ENCODE measurements at places on chromosomes 11 and 22.

- DNase-seq, result no peak
Observed at GRCh38 chr11:59185386-59185945, 13.5 kb downstream of the DTX4 start.

- DNase-seq, result no peak
Observed at GRCh38 chr11:43508511-43508918, 149.8 kb downstream of the TTC17 start.

DNA sequence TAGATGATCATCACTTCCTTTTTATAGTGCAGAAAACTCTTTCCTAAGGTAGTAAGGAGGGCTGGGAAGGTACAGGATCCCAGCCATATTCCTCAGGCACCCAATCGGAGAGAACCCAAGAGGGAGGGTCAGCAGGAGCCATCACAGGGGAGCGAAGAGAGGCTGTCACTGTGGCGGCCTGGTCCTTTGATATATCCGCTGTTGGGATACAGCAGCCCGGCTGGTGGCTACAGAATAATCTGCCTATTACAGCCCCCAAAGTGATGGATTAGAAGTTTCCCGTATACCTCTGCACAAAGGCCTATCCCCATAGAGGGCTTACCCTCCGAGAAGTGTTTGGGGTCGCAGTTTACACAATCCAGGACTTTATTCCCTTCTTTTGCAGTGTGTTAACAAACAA is 48.5 kb downstream of the OR4D9 start:
- no peak for DNase-seq

- DNase-seq, result no peak
Observed at GRCh38 chr11:128590587-128590986, 3.2 kb upstream of the ETS1 start.

DNA sequence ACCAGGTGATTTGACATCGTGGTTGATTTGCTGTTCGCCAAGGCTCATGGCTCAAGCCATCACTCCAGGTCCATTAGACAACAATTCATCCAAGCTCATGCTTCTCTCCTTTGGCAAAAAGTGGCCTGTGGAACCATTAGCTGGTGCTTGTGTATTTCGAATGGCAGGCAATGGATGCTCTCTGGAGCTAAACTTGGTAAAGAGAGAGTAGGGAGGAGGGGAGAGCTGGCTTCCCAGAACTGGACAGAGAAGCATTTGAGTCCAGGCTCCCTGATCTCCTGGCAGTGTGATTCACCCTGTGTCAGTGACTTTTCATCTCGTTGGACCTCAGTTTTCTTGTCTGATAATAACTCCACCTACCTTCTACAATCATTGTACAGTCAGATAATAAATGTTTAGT is 64.6 kb downstream of the MYO18B start:
- DNase-seq, result no peak

GRCh38 chr22:47000888-47001287 is 238.4 kb downstream of the TBC1D22A start:
- DNase-seq, result no peak

GRCh38 chr11:102559839-102560238 is 29.3 kb upstream of the MMP7 start:
- DNase-seq, result no peak

DNA sequence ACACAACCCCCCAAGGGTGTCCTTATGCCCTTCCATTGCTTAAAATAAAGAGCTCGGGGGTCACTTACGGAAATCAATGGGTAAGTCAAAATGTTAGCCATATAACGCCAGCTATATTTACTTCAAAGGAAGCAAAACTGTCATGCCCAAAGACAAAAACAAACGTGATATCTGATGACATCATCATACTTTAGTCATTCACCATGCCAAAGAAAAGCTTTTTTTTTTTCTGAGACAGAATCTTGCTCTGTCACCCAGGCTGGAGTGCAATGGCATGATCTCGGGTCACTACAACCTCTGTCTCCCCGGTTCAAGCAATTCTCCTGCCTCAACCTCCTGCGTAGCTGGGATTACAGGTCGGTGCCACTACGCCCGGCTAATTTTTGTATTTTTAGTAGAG is 47.7 kb upstream of the SC5D start:
- DNase-seq, result no peak

- DNase-seq, result no peak
Observed at GRCh38 chr11:1568441-1568911, 3.6 kb downstream of the DUSP8 start.

DNA sequence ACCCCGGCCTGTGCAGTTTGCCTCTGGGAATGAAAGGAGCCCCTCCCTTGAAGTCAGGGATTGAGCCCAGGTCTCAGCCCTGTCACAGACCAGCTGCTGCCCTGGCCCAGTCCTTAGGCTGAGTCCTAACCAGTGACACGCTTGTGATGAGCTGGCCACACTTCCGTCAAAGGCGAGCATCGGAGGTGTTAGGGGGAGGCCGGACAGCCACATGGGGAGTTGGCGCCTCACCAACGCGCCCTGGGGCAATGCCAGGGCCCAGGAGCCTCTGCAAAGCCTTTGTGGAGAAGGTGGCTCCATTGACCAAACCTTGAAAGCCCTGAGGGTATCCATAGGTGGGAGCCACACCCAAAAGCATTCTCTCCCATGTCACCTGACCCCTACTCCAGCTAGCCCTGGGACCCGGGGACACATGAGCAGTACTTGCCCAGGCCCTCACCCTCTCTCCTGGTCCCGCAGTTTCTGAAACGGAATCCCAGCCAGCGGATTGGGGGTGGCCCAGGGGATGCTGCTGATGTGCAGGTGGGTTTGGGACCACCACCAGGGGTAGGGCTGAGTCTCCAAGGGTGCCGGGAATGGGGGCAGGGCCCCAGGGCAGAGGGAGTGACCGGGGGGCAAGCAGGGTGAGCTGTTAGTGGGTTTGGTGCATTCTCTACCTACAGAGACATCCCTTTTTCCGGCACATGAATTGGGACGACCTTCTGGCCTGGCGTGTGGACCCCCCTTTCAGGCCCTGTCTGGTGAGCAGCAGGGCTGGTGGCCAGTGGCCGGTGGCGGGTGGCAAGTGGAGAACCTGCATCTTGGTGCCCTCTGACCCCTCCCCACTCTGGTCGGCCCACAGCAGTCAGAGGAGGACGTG is 3.7 kb downstream of the PTPRCAP start:
- DNase-seq, result no peak

DNA sequence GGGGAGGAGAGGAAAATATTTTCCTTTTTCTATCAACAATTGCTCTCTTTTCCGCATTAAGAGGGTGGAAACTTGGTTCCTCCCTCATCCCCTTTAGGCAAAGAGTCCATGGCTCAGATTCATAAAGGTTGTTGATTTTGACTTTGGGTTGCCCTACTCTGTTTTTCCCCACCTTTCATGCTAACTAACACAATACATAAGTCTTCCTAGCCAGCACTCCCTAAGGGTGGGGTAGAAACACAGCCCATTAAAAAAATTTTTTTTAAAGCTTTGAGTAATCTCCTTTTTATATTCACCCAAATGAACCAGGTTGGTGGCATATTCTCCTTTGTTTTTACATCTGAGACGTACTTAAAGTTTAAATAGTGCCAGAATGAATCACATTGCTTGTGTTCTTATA is 20.0 kb upstream of the LIN7C start:
- DNase-seq, result no peak

DNA sequence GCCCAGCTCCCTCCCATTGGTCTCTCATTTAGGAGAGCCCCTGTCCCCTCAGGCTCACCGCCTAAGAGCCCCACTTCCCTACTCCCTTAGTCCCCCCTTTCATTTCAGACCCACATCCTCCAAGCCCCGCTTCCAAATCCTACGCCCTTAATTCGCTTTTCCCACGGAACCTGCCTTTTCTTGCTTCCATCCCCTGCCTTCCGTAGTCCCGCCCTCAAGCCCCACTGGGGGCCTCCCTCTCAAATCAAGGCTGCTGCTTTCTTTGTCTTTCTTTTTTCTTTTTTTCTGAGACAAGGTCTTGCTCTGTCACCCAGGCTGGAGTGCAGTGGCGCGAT is 396 bp downstream of the CCDC157 start:
- DNase-seq, result no peak

DNA sequence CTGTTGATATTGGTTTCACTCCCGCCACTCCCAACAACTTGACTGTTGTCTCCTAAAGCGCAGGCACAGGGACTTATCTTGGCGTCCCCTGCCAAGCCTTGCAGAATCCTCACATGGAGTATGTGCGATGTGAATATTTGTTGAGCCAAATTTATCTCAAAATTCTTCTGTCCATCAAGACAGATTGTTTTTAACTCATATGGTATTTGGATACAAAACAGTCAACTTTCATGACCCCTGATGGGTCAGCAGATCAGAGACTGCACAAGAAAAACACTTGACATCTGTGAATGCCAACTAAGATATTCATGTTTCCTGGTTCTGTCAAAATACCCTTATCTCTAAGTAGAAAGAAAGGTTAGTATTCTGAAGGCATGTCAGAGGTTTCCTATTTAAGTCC is 221.7 kb upstream of the BLID start:
- no peak for DNase-seq

GRCh38 chr11:69605737-69606526 is 35.0 kb upstream of the CCND1 start:
- no peak for DNase-seq

DNA sequence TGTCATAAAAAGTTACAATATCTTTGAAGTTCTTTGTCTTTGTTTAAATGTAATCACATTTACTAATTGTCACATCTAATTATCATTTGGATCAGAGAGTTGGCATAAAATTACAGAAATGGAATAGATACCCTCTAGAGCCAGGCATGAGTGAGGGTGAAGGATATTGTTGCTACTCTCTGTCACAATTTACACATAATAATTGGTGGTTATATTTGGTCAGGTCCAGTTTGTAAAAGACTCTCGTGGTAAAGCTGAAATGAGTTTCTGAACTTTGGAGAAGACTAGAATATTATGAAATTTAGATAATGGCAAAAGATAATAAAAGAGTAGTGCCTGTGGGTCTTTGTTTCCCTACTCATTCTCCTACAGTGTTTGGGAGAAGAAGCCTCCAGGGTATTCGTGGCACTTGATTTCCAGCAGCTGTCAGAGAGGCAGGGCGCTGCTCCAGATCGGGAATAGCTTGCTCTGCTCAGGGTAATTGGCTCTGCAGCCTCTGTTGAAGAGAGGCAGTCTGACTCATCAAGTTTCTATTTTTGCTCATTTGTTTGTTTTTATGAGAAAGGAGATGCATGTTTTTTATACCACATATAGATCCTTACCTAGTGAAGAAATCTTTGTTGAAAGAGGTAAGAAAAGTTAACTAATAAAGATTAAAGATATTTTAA is 349.9 kb downstream of the CNTN5 start:
- DNase-seq, result no peak

DNA sequence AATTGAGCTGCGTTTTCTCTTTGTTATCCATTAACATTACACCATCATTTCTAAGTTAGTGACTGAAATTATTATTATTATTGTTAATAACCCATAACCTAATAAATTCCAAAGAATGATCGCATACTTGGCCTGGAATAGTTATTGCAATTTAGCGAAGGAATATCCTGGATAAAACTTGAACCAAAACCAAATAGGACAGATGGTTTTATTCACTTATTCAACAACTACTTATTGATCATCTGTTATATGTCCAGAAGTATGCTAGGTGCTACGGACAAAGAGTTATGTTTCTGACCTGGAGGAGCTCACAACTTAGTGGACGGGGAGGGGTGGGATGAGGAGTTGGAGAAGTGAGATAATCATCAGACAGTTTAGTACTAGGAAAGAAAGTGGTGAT is 44.8 kb upstream of the ARHGAP20 start:
- DNase-seq, result no peak

- no peak for DNase-seq
Observed at GRCh38 chr11:100956351-100956750, 173.3 kb downstream of the PGR start.

- DNase-seq, result no peak
Observed at GRCh38 chr22:18056161-18056666, 21.6 kb upstream of the PEX26 start.

- no peak for DNase-seq
Observed at GRCh38 chr11:118427707-118428106, 8.6 kb upstream of the KMT2A start.

- DNase-seq, result no peak
Observed at GRCh38 chr11:23509023-23509422, 648.7 kb upstream of the CCDC179 start.

DNA sequence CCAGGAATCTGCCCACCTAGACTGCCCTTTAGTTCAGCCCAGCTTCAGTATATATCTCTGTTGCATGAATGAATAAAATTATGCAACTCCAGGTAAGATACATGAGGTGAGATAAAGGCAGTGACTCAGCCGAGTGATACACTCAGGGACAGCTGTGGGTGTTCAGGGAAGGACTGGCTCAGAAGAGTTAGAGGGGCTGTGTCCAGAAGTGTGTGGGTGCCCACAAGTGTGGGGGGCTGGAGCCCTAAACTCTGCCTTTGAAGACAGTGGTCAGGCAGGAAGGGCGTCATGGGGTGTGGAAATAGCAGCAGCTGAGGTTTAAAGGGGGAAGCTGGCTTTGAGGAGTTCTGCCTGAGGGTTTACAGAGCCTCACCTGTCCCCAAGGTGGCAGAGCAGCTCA is 8.3 kb downstream of the FTH1 start:
- no peak for DNase-seq

- no peak for DNase-seq
Observed at GRCh38 chr22:25137577-25138525, 61.8 kb upstream of the CRYBB3 start.

GRCh38 chr11:21866781-21867180 is 326.1 kb upstream of the ANO5 start:
- no peak for DNase-seq

- no peak for DNase-seq
Observed at GRCh38 chr22:29912605-29913398, 29.8 kb downstream of the MTMR3 start.

- no peak for DNase-seq
Observed at GRCh38 chr22:39132281-39132680, 20.2 kb downstream of the CBX7 start.

GRCh38 chr22:46650078-46650810 is 30.1 kb downstream of the GRAMD4 start:
- DNase-seq, result no peak

DNA sequence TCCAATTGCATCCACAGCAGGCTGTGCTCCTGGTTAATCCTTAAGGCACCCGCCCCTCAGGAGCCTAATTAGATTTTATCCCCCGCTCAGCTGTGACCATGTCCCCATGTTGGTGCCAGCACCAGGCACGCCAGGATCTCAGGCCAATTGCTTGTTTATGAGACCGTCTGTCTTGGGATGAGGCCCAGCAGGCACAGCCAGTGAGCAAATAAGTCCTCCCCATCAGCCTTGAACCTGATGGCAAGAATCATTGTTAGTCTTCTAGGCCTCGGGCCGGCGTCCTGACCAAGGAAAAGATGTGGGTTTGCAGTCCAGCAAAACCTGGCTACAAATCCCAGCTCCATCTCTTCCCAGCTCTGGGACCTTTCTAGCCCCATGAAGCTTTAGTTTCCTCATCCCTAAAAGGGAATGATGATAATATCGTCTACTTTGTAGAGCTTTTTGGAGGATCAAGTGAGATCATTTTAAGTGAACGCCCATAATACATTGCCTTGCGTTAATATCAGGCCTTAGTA is 57.3 kb downstream of the TP53I11 start:
- no peak for DNase-seq

Data from stimulated activated CD4-positive, alpha-beta T cell treated with anti-CD3 and anti-CD28 coated beads, Interleukin-4, amount 100 ng/mL, for 1 hour (primary cell).